Ovary (tissue), 10 donors: ENCODE measurements at places on chromosomes 11 and 22.

DNA sequence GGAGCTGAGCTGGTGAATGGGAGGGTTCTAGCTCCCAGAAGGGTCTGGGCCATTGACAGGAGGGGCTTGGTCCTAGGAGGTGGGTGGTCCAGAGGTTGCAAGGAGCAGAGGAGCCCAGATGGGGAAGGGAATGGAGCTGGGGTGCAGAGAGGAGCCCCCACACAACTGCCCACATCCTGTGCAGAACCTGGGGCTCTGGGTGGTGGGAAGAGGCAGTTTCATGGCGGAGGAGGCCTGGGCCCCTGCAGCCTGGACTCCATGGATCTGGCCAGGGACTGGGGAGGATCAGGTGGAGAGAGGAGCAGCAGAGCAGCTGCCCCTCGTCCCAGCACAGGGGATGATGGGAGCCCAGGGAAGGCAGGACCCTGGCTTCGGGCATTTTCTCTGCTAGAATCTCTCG, 963 bp upstream of the ADORA2A start:
- DNase-seq: no peak

- peak; percentile 12 for DNase-seq
Measured at GRCh38 chr22:19873138-19873959, 18.7 kb upstream of the GNB1L start.

GRCh38 chr11:92340839-92341238, 116.2 kb downstream of the FAT3 start:
- DNase-seq: no peak

DNA sequence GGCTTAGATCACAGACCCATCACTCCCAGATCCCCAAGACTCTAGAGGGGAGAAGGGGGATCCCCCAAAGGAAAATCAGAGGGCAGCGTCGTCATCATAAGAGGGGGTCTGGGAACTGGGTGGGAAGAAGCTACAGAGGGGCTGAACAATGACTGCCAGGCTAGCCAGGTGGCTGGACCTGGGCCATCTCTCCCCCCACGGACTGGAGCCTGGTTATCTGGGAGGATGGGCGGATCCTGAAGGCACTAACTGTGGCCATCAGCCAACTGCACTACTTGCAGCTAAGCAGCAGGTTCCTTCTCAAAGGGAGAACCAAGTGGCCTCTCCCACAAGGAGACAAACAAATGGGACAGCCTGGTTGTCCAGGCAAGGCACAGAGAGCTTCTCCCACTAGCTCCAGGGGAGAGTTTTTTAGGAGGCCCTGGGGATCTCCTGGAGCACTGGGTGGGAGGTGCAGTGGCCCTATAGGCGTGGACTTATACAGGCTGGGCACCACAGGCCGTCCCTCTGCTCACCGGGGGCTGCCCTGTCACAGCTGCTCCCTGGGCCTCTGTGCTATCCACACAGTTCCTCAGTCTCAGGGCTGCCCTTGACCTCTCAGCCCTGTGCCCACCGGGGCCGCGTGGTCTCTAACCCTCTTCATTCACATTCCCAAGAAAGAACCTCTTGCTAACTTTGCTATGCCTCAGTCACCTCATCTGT, 15.4 kb downstream of the P2RY6 start:
- DNase-seq: no peak

DNA sequence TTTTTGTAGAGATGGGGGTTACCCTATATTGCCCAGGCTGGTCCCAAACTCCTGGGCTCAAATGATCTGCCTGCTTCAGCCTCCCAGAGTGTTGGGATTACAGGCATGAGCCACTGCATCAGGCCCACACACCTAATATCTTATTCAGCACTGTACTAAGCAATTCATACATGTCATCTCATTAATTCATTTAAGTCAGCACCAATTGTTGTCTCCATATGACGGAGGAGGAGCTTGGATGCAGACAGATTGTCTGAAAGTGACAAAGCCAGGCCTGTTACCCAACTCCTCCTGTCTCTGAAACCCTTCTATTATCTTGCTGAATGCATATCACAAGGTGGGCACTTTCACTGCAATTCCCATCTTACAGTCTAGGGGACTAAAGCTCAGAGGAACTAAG, 57.5 kb upstream of the ALX4 start:
- no peak for DNase-seq

- DNase-seq: no peak
Measured at GRCh38 chr11:46666516-46666915, 33.9 kb downstream of the ARHGAP1 start.

GRCh38 chr11:84471501-84471900, 1155.6 kb downstream of the DLG2 start:
- no peak for DNase-seq

GRCh38 chr11:72703267-72704008, 29.2 kb upstream of the PDE2A start:
- peak; percentile 86 for DNase-seq

- no peak for DNase-seq
Measured at GRCh38 chr11:127109796-127110480, 109.4 kb upstream of the KIRREL3 start.

DNA sequence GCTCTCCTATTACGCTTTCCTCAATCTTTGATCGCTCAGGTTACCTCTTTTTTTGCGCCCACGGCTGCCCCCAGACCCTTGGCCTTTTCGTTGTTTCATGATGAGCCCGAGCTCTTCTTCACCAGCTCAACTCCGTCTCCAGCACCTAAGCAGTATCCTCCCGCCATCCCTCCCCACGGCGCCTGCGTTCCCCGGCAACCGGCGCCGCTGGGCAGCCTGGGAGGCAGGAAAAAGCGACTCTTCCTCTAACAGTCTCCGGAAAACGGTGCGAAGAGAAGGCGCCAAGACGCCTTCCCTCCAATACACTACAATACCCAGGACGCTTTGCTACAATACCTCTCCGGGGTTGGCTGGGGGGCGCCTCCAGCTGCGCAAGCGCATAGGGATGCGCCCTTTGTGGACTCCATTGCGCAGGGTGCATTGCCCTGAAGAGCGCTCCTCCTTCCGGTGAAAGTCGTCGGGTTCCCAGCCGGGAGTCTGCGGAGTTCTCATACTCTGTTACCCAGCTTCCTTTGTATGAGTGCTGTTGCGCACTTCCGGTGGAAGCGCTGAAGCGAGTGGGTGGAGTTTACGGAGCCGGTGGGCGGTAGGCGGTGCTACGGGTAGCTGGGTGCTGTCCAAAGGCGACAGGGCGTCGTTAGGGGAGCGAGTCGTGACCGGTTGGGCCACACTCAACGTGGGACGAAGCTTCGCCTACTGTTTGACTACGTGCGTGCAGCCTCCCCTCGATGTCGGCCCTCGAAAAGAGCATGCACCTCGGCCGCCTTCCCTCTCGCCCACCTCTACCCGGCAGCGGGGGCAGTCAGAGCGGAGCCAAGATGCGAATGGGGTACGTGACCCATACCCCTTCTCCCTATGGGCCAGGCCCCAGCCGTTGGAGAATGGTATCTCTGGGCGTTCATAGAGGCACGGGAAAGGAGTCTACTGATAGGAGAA, at the start of the genes C2CD3 and PPME1:
C2CD3 (minus strand) TSS at position 309 of the 936 bp plus-strand sequence; CDS start at position 99, 210 bp downstream.
PPME1 (plus strand) TSS at position 596 of the 936 bp plus-strand sequence; CDS start at position 729, 133 bp downstream.
- peak; percentile 98 for DNase-seq

- no peak for DNase-seq
Measured at GRCh38 chr11:33588056-33588455, 112.6 kb downstream of the C11orf91 start.
